Myocyte (in vitro differentiated cells): ENCODE measurements at places on chromosomes 5 and 9.

GRCh38 chr9:77534376-77535057 lies 113.6 kb downstream of the GNA14 start:
- no peak for DNase-seq

GRCh38 chr5:67998709-67999261 lies 216.8 kb upstream of the PIK3R1 start:
- no peak for DNase-seq

- DNase-seq, result peak; percentile 73
These were observed 238.7 kb downstream of the EFNA5 start for GRCh38 chr5:107431998-107432397.

GRCh38 chr9:116209414-116210116 lies 56.0 kb downstream of the PAPPA start:
- DNase-seq, result no peak

GRCh38 chr9:30522061-30522460 lies 1862.4 kb upstream of the ACO1 start:
- DNase-seq, result peak; percentile 1

DNA sequence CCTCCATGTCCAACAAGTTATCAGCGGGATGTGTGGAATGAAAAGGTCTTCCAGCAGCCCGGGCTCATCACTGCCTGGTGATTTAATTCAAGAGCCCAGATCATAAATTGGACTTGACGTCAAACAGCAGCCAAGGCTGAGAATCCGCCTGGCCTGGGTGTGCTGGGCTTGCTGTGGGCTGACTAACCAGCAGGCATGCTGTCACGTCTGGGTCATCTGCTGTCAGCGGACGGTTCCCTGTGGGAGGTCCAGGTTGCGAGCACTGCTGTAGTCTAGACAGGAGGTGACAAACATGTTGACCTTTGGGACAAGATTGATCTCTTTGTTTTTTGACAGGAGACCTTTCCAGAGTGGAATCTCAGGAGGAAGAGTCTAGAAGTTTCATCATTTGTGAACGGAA lies 289.7 kb downstream of the OSTF1 start:
- no peak for DNase-seq

- DNase-seq, result no peak
These were observed 398.9 kb upstream of the PCSK5 start for GRCh38 chr9:75491533-75491932.

DNA sequence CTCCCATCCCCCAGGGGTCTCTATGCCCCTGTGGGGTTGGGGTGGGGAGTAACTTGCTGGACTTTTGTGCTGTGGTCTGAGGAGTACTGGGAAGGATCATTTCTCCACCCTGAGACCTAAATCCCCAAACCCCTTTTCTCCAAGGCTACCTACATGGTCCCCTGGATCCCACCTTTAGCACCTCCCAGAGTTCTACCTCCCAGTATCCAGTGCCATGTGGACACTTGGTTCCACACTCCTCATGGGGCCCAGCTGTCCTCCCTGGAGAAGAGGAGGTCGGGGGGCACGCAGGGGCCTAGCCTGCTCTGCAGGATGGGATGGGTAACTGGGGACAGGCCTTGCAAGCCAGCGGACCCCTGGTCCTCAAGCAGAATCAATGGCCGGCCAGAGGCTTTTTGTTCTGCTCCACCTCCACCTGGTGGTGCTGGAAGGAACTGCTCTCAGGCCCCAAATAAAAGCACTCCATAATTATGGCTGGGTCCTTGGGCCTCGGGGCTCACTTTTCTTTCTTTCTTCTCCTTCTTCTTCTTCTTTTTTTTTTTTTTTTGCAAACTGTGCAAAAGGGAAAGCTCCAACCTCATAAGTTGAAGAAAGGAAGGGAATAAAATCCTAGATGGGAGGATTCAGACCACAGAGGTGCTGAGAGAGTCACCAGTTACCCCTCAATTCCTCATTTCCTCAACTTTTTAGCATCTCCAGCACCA lies 68.4 kb downstream of the PSD2 start:
- DNase-seq, result peak; percentile 66

- DNase-seq, result no peak
These were observed 2011.3 kb downstream of the EFNA5 start for GRCh38 chr5:105659396-105659795.

- peak; percentile 90 for DNase-seq
These were observed 4.2 kb upstream of the ENTPD8 start for GRCh38 chr9:137445275-137445807.

GRCh38 chr5:12095808-12096281 lies 191.6 kb upstream of the CTNND2 start:
- DNase-seq, result no peak

DNA sequence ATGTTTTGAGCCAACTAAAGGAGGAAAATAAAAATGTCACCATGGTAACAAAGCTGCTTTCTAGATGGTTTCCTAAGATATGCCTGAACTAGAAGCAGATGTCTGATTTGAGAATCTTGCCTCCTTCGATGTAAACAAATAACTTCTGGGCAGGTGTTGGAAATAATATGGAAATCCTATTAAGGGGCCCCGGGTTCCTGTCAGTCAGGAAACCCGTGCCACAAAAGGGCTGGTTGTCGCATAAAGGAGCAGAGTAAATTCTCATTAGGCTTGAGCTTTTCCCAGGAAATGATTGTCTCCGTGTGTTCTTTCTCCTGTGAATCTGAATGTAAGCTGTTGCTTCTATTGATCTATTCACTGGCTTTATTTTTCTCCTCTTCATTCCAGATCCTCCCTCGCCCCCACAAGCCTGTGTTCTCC lies 90.8 kb downstream of the TLE4 start:
- no peak for DNase-seq

- no peak for DNase-seq
These were observed 575.8 kb downstream of the CSNK1G3 start for GRCh38 chr5:124087752-124088151.

DNA sequence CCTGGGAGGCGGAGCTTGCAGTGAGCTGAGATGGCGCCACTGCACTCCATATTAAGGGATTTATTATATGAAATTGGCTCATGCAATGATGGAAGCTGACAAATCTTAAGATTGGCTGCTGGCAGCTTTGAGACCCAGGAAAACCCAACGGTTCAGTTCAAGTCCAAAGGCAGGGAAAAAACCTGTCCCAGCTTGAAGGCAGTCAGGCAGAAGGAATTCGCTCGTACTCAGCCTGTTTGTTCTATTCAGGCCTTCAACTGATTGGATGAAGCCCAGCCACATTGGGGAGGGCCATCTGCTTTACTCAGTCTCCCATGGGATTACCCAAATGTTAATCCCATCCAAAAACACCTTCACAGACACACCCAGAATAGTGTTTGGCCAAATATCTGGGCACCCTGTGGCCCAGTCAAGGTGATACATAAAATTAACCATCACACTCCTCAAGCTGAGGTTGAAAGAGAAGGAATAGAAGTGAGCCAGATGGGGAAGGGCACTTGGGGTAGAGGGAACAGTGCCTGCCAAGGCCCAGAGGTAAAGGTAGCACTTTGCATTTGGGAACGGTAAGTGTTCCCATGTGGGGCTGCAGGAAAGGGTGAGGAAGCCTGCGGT lies 8.5 kb upstream of the ORM1 start:
- DNase-seq, result no peak

GRCh38 chr5:147081311-147081764 lies 153.5 kb upstream of the STK32A start:
- peak; percentile 18 for DNase-seq

GRCh38 chr9:135952664-135953206 lies 8.4 kb downstream of the UBAC1 start:
- DNase-seq, result no peak

GRCh38 chr9:90904706-90905478 lies 103.3 kb downstream of the SYK start:
- no peak for DNase-seq

DNA sequence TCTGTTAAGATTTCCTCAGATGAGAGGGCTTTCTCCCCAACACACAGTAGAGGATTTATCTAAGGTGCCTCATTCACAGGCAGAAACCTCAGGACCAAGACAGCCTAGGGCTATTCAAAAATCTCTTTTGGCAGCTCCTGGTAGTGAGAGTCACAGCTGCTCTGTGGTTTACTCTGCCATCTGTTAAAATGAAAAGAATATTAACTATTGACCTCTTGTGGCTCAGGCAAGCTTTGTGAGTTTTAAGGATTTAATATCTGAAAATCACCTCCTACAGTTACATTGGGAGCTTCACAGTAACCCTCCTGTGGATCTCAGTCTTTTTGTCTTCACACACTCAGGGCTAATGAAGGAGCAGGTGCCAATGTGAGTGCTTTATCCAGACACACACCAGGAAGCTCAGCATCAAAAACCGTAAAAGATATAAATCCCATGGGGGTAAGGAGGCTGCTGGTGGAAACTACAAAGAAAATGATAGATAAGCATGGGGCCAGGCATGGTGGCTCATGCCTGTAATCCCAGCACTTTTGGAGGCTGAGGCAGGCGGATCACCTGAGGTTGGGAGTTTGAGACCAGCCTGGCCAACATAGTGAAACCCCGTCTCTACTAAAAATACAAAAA lies 29.7 kb downstream of the PPP1R2B start:
- DNase-seq, result peak; percentile 50

DNA sequence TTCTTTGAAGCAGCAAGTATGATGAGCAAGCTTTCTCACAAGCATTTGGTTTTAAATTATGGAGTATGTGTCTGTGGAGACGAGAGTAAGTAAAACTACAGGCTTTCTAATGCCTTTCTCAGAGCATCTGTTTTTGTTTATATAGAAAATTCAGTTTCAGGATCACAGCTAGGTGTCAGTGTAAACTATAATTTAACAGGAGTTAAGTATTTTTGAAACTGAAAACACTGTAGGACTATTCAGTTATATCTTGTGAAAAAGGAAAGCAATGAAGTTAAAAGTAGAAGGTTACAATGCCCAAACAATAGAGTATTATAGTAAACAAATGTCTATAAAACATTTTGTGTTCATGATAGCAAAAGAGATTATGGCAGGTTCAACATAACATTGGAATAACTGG lies 88.6 kb downstream of the JAK2 start:
- no peak for DNase-seq

DNA sequence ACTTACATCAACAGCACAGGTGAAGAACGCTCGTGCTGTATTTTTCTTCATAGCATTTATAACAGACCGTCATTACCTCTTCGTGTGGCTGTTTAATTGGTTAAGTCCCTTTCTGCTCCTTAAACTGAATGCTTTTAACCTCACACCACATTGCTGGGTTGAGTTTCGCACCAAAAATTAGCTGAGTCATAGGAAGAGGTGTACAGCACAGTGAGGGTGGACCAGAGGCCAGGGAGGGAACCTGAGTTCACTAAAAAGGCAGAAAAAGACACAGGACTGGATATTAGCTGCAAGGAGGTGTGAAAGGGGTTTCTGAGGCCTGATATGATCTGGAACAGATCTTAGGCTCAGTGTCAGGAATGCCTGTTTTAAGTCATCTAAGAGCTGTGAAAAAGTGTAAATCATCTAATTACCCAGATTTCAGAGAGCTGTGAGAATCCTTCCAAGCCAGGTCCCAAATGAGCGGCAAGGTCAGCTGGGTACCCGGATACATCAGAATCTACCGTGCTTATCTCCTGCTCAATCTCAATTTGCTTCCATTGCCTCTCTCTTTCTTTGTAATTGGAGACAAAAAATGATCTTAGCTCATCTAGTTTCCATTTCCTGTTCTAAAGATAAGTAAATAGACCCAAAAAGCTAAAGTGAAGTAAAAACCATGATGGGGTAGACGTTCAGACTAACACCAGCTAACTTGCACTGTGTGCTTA lies 7.1 kb upstream of the CFAP90 start:
- DNase-seq, result no peak

DNA sequence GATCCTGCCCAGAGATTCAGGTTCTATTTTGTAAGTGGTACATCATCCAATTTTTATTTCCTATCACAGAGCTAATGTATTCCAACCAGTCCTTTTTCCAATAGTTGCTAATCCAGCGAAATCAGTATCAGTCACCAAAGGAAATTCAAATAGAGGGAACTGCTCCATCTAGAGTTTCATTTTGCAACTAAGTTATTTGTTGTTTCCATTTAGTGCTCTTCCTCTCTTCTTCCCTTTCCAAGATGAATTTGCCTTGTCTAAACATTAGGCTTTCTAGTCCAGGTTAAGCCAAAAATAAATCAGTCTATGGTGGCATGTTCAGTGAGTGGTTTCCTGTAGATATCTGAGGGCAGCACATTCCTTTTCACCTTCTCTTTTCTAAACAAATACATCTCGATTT lies 79.8 kb upstream of the SPATA31D4 start:
- peak; percentile 44 for DNase-seq

DNA sequence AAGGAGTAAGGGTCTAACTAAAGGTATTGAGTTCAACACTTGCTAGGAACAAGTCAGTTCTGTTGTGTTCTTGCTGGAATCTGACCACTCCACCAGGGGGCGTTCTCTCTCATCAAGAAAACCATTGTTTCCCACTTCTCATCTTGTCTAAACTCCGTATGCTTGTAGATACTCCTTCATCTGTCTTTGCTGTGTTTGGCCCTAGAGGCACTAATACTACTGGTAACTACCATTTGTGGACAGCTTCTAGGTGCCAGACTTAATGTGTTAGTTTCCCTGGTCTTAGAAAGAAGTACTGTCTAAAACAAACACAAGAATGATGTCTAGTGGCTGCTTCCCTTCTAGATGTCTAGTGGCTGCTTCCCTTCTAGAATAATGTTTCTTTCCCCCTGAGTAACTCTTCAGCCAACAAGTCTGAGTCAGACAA lies 18.7 kb upstream of the PTPDC1 start:
- peak; percentile 88 for DNase-seq

- no peak for DNase-seq
These were observed 73.6 kb upstream of the MAMDC2 start for GRCh38 chr9:69970001-69970533.

DNA sequence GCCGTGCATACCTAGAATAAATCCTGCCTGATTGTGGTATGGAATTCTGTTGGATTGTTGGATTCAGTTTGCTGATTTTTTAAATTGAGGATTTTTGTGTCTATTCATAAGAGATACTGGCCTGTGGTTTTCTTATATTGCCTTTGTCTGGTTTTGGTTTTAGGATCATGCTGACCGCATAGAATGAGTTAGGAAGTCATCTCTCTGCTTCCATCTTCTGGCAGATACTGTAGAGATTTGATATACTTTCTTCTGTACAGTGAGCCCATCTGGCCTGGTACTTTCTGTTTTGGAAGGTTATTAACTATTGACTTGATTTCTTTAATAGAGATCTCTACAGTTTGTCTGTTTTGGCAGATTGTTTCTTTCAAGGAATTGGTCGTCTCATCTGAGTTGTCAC lies 14.7 kb downstream of the CEP72 start:
- DNase-seq, result no peak

- peak; percentile 25 for DNase-seq
These were observed 370.0 kb downstream of the ZSWIM6 start for GRCh38 chr5:61701877-61702602.

DNA sequence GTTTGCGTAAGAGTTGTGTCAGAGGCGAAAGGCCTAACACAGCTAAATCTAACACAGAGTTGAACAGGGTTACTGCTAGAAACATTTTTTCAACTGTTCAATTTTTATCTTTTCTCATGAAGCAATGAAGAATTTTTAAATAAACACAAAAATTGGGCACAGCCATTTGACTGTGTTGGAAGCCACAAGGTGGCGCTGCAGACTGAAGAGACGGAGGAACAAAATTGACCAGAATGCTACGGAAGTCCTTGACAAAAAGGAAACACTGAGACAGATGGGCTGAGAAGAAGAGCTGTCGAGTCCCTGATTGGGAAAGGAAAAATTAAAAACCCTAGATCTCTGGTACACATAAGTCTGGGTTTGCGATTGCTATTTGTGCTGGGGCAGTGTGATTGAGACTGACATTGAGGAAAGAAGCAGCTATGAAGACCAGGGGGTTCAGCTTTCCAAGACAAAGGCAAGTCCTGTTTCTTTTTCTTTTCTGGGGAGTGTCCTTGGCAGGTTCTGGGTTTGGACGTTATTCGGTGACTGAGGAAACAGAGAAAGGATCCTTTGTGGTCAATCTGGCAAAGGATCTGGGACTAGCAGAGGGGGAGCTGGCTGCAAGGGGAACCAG lies at the start of gene PCDHB9:
Gene PCDHB9, plus strand, starts transcription at position 265 of the 616 bp plus-strand sequence. Its CDS starts 158 bp downstream, at position 423.
- DNase-seq, result no peak
